ENCODE measurements at places on chromosomes 5 and 9.

DNA sequence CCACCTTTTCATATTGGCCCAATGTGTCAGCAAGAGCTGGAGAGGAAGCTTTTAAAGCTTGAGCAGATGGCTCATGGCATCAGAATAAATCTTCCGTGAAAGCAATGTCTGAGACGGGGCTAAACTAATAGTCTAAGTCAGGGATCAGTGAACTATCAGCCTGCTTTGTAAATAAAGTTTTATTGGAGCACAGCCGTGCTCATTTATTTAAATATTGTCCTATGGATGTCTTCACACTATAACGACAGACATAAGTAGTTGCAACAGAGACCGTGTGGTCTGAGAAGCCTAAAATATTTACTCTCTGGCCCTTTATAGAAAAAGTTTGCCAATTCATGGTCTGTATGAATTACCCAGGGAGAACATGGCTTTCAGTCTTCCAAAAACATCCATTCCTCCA is 85.6 kb upstream of the SLC44A1 start:
- no peak for DNase-seq

DNA sequence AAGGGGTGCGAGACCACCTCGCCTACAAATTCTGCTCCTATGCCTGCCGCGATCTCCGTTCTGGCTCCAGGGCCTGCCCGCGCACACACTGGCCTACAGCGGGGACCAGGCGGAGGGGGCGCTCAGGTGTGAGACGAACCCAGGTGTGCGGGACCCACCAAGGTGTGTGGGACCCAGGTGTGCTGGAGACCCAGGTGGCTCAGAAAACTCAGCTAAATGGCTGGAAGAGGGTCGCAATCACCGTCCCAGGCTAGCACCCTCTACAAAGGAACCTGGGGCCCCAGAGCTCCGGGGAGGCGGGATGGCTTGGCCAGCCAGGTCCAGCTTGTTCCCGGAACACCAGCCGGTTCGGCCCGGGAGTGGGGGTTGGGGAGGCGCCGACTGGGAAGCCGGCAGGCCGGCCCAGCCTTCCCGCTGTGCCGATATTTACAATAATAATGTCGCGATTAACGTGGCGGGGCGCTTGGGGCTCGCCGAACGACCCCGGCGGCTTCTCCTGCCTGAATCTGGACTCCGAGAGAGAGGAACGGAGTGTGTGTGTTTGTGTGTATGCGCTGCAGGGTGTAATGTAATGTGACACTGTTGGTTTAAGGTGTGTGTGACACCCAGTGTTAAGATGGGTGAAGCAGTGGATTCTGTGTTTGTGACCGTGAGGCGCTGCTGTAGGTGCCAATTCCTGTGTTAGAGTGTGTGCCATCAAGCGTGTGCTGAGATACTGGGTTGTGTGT is 1.4 kb downstream of the PCDH1 start:
- DNase-seq = no peak

- DNase-seq = no peak
Measured at GRCh38 chr5:169627551-169627950, 9.5 kb upstream of the DOCK2 start.

- DNase-seq = no peak
Measured at GRCh38 chr9:109391176-109391575, 70.3 kb upstream of the EPB41L4B start.

- no peak for DNase-seq
Measured at GRCh38 chr5:65355301-65355700, 126.4 kb downstream of the ADAMTS6 start.

DNA sequence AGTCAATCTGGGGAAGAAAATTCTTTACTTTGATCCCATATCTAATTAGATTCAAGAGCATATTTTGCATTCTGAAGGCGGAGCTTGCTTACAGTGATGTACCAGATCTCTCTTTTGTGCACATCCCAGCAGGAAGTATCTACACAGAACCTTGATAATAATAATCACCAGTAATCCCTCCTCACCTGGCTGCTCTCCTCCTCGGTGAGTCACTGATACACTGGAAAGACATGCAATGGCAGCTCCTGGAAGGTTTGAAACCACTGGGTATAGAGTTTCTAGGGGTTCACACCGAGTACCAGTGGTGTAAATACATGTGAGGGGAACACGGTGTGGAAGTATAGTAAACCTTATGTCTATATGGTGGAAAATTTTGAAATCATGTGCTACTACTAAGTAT is 205.5 kb upstream of the TARS1 start:
- DNase-seq = no peak

GRCh38 chr5:53917095-53917494 is 356.7 kb downstream of the NDUFS4 start:
- peak; percentile 27 for DNase-seq

DNA sequence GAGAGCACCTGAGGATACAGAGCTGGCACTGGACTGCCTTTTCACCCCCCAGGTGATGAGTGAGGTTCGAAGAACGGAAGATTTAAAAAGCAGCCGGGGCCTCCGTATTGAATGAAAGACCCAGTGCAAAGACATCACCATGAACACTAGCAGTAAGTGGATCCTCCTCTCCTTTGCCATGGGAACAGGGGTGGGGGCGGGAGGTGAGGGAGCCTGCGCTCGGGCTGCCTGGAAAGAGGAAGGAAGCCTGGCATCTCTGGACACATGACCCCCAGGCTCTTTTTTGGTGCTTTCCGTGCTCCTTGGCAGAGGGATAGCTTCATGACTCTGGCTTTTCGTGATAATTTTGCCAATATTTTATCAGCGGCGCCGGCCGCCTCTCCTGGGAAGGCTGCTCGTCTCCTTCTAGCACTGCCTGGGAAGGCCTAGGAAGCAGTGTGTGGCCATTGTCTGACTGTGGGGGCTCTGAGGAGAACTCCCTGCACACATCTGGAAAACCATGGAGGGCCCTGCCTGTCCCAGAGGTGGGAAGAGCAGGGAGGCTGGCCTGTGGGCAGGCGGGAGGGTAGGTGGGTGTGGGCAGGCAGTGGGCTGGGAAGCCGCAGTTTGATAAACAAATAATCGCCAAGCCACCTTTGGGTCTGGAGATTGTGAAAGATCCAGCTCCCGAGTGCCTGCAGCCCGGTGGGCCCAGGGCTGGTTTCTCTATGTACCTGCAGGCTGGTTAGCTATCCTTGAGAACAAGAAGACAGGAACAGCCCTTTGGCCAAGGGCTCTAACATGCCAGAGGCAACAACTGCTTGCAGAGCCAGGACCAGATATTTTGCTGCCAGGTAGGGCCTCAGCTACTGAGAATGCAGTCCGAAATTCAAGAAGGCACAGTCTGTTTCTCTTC is 911 bp downstream of the ABLIM3 start:
- no peak for DNase-seq

DNA sequence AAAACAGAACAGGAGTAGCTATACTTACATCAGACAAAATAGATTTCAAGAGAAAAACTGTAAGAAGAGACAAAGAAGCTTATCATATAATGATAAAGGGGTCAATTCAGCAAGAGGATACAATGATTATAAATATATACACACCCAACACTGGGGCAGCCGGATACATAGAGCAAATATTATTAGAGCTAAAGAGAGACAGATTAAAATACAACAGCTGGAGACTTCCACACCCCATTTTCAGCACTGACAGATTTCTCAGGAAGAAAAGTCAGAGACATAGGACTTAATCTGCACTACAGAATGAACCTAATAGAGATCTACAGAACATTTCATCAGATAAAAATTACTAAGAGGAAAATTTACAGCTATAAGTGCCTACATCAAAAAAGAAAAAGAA is 35.7 kb downstream of the OXCT1 start:
- no peak for DNase-seq

DNA sequence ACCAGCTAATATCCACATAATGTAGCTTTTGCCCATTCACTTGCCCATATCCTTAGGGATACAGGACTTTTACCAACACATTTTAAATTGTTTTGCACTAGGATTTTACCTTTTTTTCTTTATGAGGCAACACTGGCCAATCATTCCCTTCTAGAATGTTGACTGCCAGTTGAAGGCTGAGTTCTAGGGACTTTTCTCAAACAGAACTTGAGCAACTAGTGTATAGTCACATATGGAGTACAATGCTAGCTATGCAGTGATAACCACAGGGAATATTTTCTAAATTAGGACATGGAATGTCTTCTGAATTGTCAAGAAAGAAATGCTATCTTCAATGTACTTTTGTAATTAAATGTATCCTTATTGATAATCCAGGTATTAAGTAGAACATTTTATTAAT is 133.6 kb downstream of the OXCT1 start:
- no peak for DNase-seq

DNA sequence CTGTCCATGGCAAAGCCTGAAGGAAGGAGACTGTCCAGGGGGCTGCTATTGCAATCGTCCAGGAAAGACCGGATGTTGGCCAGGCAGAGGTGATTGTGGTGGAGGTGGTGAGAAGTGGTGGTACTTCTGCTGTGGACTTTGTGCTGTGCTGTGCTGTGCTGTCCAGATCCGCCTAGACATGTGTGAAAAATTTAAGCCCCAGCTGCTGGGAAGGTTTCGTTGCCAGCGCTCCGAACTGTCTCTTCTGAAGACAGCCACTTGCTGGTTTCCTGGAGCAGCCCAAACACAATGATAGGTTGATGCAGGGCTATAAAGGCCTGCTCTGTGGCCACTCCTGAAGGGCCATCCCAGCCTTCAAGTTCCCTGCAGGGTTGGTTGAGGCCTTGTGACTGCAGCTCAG is 223.0 kb upstream of the MPDZ start:
- DNase-seq = no peak

DNA sequence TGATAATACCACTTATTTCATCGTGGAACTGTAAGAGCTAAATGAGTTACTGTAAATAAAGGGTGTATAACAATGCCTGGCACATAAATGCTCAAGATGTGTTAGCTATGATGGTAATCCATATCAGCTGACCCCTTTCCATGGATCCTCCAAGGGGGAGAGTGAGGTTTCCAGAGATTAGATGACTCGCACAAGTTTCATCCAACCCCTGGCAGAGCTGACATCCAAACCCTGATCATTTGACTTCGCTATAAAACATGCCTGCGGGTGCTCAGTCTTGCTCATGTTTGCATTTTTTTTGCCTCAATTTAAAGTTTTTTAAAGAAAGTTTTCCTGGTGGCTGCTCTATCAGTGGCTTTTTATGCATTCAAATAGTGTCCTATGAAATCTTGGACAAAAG is 145.7 kb upstream of the SMIM23 start:
- no peak for DNase-seq

- DNase-seq = no peak
Measured at GRCh38 chr9:18056993-18057369, 417.0 kb upstream of the ADAMTSL1 start.

DNA sequence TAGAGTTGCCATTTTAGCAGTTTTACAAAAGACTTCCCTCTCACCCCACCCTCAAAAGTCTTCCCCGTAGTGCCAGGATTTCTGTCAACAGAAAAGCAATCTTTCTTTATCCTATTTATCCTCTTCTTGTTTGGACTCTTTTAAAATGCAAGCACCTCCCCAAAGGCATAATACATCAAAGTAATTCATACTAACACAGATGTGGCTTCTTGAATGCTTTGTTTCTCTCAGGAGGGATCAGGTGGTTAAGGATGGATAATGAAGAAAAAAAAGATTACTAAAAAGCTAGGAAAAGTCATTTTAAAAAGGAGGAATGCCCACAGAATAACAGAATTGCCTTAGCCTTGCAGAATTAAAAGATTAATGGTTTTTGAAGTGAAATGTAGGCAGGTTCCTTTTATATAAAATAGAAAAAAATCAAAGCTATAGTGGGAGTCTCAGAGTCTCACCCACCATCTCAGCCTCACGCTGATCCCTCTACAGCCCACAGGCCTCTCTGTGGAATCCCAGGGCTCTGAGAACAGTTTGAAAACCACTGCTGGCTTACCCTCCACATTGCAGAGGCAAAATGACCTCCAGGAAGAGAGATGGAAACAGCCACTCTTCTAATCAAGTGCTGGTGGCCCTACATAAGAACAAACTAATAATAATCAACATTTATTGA is 102.2 kb downstream of the GCNT1 start:
- no peak for DNase-seq

GRCh38 chr9:127540664-127541041 is 71.4 kb upstream of the STXBP1 start:
- no peak for DNase-seq

DNA sequence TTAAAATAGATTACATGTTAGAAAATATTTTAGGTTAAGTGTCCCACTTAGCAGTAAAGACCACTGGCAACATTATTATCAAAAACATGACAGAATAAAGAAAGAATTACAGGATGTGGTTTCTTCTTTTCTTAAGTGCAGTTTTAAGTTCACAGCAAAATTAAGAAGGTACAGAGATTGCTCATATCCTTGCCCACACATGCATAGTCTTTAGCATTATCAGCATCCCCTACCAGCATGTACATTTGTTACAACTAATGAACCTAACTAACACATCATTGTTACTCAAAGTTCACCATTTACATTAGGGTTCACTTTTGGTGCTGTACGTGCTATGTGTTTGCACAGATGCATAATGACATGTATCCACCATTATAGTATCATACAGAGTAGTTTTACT is 837.7 kb upstream of the CDH9 start:
- DNase-seq = no peak

DNA sequence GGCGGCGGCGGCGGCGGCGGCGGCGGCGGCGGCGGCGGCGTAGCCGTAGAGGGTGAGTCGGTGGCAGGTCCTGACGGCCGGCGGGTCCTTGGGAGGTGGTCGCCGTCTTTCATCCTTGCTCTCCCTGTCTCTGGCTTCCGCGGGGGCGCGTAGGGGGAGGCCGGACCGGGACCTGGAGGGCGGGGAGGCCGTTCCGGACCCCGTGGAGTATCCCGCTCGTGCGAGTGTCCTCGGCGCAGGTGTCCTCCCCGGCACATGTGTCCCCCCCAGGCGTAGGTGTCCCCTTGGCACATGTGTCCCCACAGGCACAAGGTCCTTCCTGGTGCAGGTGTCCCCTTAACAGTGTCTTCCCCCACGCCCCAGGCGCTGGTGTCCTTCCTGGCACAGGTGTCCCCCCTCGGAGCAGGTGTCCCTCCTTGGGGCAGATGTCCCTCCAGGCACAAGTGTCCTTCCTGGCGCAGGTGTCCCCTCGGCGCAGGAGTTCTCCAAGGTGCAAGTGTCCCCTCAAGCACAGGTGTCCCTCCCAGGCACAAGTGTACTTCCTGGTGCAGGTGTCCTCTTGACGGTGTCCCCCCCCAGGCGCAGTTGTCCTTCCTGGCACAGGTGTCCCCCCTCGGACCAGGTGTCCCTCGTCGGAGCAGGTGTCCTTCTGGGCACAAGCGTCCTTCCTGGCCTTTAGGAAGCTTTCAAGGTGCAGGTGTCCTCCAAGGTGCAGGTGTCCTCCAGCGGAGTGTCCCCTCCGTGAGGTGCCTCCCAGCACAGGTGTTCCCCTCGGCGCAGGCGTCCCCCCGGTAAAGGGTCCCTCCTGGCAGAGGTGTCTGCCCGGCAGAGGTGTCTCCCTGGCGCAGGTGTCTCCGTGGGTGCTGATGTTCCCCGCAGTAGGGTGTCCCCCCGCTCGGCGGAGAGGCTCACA is 519 bp downstream of the EXOC3 start:
- no peak for DNase-seq

DNA sequence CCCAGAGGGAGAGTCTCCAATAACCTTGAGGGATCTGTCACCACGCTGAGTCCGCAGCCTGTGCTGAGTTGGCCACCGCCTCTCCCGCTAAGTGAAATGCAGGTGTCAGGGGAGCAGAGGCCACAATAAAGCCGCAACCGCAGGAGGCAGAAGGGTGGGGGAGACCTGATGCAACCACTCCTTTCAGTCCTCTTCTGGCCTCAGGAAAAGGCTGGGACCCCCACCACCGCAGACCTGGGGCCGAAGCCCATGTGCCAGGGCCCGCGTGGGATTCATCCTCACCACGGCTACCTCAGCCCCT is 576 bp downstream of the MAP1B start:
- no peak for DNase-seq

- no peak for DNase-seq
Measured at GRCh38 chr9:76459694-76460635, 983 bp downstream of the GCNT1 start.

- no peak for DNase-seq
Measured at GRCh38 chr5:114325541-114325940, 36.3 kb upstream of the KCNN2 start.

GRCh38 chr5:127074466-127074865 is 1.2 kb upstream of the C5orf63 start:
- DNase-seq = no peak
